Amniotic epithelial cell (primary cell): ENCODE measurements at places on chromosomes 3 and 15.
A peak's percentile ranks its signal among the peaks of the same experiment; 100 is the strongest.

- DNase-seq, result peak; percentile 21
Measured at GRCh38 chr3:161630794-161631193, 134.2 kb downstream of the OTOL1 start.

GRCh38 chr15:98767692-98768091 lies 119.4 kb downstream of the IGF1R start:
- peak; percentile 23 for DNase-seq

DNA sequence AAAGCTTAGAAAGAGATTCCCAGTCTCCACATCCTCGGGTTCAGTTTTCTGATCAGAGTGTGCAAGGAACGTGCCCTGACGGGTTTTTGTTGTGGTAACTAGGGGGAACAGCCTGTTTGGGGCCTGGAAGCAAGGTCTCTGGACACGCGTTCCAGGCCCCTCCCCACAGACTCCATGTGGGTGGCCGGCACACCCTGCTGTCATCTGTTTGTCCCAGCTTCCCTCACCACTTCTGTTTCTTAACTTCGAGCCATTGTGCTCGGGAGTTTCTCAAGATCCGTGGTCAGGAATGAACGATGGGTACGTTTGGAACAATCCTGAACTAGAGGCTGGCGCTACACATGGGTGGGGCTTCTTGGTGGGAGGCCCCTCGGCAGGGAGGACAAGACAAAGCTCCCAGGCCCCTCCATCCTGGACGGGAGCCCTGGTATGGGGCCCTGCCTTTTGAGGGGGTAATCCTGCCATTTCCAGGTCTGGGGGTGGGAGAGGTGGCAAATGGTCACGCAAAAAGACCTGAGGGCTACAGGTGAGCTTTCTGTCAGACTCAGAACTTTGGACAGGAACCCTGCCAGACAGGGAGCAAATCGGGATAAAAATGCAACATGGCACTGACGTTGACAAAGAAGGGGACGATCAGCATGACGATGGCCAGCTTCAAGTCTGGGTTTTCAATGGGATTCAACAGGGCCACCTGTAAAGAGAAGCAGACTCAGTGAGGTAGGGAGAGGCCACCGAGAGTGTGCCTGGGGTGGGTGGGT lies 8.5 kb upstream of the MUSTN1 start:
- no peak for DNase-seq

DNA sequence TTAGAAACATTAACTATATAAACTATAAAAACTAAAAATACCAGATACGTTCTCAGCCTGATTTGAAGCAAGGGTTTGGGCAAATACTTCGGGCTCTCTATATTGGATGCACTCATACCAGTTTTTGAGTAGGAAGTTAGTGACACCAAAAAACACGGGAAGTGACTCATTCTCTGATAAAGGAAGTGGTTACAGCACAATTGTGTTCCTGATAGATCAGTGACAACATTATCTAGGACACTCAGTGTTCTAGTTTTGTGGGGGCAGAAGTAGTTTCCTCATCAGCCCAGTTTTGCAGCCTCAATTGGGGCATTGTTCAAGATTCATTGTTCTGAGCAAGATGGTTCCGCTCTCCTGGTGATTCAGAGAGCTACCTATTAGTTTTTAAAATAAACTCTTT lies 469.6 kb upstream of the DPPA4 start:
- peak; percentile 7 for DNase-seq

DNA sequence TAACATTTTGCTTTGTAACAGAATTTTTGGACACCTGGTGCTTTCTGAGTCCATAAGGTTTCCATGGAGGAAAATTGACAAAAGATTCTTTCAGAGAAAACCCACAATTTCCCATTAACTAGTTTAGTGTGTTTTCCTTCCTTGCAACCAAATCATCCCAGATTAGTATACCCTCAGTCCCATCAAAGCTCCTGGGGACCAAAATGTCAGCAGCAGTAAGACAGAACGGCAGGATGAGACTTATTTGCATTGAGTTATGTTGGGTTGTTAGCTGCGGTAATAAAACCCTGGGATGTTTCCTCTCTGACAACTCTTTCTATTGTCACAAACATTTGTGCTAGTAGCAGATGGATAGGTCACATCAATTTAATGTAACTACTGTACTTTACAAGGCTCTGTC lies 32.4 kb upstream of the VPS33B start:
- DNase-seq, result no peak

DNA sequence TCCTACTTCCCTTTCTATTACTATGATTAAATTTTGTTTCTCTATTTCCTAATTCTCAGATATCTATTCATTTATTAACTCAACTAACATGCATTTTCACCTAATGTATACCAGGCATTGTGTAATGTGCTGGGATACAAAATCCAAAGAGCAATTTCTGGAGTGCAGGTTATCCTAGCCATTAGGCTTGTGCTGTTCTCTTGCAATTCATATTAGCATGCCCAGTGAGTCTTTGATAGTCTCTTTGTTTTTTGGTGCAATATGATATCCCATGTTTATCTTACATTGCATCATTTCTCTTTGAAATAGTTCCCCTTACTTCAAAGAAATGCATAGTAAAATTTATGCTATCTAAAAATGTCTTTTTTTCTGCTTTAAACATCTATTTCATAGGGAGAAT lies 13.9 kb upstream of the DPPA4 start:
- no peak for DNase-seq

GRCh38 chr3:192831111-192831644 lies 86.5 kb downstream of the MB21D2 start:
- DNase-seq, result peak; percentile 90

GRCh38 chr15:31346367-31347066 lies 19.9 kb downstream of the KLF13 start:
- DNase-seq, result no peak

- peak; percentile 15 for DNase-seq
Measured at GRCh38 chr15:36458411-36458810, 121.0 kb upstream of the CDIN1 start.

GRCh38 chr15:38238311-38238710 lies 14.3 kb upstream of the SPRED1 start:
- DNase-seq, result no peak

- DNase-seq, result no peak
Measured at GRCh38 chr3:129336093-129336706, 57.5 kb downstream of the HMCES start.

DNA sequence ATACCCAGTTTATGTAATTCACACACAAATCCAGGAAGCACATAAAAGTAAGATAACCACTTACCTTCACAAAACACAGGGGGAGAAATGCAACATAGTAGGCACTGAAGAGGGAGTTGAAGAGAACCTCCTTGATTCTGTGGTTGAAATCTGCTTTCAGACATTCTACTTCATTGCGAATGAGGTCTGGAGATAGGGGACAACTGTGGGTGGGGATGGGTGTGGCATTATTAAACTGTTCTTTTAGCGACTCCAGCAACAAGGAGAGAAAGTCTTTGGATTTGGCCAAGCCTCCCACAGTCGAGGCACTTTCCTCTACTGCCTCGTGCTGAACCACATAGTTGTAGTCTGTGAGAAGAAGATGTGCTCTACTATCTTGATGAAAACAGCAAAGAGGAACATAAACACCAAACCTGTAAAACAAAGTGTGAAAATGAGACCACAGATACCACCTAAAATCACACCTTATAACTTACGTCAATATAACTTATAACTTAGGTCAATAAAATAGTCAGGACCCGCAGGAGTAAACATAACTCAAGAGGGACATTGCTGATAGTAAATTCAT lies 25.6 kb downstream of the TMEM39A start:
- DNase-seq, result no peak

GRCh38 chr15:55319537-55320237 lies 665 bp downstream of the PIGB start:
- no peak for DNase-seq

- DNase-seq, result no peak
Measured at GRCh38 chr3:16373341-16373946, 108.4 kb downstream of the OXNAD1 start.

DNA sequence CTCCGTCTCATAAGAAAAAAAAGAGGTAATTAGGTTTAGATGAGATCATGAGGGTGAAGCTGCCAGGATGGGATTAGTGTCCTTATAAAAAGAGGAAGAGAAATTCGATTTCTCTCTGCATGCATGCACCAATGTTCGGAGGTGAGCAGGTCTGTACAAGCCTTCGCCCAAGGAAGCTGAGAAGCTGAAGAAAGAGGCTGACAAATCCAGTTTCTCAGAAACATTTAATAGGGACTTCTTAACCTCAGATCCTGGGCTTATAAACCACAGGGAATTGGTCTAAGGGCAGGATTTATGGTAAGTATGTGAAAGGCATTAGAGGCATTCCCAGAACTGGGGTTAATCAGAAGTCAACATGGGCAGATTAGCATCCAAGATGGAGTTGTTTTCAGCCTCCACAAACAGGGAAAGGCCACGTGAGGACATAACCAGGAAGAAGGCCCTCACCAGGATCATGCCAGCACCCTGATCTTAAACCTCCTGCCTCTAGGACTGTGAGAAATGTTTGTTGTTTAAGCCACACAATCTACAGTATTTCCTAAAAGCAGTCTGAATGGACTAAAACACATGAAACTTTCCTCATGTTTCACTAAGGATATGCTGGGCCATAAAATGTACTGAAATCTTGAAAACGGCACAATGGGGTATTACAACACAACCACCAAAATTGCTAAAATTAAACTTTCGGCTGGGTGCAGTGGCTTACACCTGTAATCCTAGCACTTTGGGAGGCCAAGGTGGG lies 11.3 kb downstream of the SHISA5 start:
- peak; percentile 95 for DNase-seq

DNA sequence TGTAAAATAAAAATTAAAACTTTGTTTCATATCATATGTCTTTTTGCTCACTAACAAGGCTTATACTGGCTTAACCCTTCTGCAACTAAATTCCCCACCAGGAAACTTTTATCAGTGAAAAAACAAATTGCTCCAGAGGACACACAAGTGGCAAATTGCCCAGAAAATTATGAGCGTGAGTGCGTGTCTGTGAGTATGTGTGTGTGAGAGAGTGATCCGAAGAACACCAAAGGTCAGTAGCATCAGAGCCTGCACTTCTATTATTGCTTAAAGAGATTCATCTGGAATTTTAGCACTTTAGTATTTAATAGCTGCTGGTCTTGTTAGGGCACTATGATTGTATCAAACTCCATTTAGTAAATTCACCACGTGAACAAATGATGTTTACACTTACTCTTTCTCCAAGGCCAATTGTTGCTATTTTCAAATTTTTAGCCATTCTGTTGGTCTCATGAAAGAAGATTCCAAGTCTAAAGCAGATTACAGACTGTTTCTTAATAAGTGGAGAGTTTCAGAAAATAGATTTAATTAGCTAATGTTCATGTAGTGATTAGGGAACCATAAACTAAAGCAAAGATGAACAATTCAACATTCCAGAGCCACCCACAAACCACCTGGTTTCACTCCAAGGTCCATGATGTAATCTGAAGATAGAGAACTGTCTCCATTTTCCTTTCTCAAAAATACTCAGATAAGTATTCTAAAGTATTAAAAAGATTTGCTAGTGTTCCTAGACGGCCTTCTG lies 91.1 kb upstream of the IL12A start:
- peak; percentile 86 for DNase-seq

- DNase-seq, result no peak
Measured at GRCh38 chr3:181847276-181847675, 135.6 kb downstream of the SOX2 start.

- DNase-seq, result no peak
Measured at GRCh38 chr3:147405231-147406027, 914 bp downstream of the ZIC4 start.

- no peak for DNase-seq
Measured at GRCh38 chr15:71549091-71549490, 261.3 kb upstream of the NR2E3 start.

DNA sequence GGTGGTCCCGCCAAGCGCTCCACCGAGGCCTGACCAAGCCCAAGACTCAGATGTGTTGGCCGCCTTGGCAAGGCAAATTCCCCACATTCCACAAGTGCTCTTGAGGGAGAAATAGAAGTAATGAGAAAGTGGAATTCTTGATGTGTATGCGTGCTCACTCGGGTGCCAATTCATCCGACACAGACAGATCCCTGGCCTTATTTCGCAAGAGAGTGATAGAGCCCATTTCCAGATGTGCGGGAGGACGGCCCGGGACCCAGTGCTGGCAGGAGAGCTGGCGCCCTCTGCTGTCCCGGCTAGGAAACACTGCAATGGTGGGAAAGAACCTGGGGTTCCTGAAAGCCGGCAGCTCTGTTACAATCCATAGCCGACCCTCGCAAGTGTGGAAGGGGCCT lies 76.0 kb downstream of the HMG20A start:
- DNase-seq, result peak; percentile 96

DNA sequence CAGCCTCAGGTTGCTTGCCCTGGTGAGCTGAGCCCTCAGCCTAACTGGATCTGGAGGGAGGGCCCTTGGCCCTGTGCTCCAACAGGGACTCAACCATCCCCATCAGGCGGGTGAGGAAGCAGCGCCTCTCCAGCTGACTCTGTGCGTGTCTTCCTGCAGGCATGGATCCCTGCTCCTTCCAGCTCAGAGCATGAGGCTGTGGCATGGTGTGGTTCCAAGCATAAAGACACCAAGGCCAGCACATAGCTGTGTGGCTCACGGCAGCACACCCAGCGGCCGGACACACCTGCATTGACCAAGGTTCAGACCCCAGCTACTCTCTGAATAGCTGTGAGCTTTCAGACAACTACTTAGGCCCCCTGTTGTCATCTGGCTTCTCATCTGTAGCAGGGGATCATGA lies 131.0 kb upstream of the PLXNA1 start:
- no peak for DNase-seq

DNA sequence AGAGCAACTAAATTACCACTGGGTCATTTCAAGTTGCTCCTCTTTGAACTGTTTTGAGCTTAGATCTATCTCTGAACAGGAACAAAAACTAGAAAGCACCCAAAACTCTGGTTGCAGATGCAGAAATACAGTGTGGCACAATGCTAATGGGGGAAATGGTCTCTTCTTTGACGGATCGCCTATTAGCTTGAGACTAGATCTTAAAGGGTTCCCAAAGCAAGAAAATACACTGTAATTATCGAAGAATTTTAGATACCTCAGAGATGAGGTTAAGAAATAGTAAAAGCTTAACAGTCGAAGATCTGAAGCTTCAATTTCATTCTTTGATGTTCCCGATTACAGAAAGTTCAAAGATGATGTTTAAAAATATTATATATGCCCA lies 818 bp downstream of the PPP1R2 start:
- no peak for DNase-seq

DNA sequence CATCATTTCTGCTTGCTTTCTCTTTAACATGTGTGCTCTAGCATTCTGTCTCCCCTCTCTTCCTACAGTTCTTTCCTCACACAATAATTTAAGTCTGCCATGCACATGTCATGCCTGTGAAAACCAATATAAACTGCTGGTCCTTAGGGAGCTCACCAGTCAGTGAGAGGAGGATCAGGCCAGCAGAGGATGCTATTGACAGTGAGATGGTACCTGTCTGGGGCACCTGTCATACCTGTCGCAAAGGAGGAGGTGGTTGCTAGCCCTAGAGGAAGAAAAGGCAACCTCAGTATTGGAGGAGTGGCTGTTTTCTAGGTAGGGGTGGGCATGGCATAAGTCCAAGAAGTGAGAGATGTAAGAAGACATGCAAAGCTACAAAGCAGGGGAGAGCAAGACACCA lies 194.6 kb downstream of the GABRG3 start:
- DNase-seq, result no peak
